ENCODE measurements at places on chromosomes 5 and 9. TPM values are rescaled to one million over a fixed set of nuclear protein-coding genes. Genes with fewer than 3 reads are reported as not detected.

Gene COL15A1
- 0.63 TPM for total RNA-seq

Gene SETD9
- total RNA-seq = 4.8 TPM

Gene S1PR3
- 96.4 TPM for total RNA-seq

Gene EGFL7
- total RNA-seq = 54.3 TPM

Gene HAVCR2
- 0.57 TPM for total RNA-seq

Gene KCNV2
- total RNA-seq = not detected

Gene LCN15
- not detected for total RNA-seq

Gene TMC1
- 0.03 TPM for total RNA-seq

Gene DCTN4
- total RNA-seq = 18.8 TPM

Gene PCDHA1
- 0.29 TPM for total RNA-seq

Gene ACO1
- total RNA-seq = 27.9 TPM

Gene GADD45G
- total RNA-seq = 0.21 TPM

Gene SCGB3A2
- not detected for total RNA-seq

Gene PPP3R2
- not detected for total RNA-seq

Gene GRM6
- total RNA-seq = not detected

Gene HTR4
- not detected for total RNA-seq

Gene TDRD7
- 12.6 TPM for total RNA-seq

Gene MAMDC2
- 0.16 TPM for total RNA-seq

Gene NFIL3
- 11.0 TPM for total RNA-seq

Gene PLPP1
- 39.8 TPM for total RNA-seq

Gene TTC33
- total RNA-seq = 9.7 TPM

Gene IFNB1
- total RNA-seq = not detected

Gene PCDHGB4
- 0.56 TPM for total RNA-seq

Gene BICD2
- total RNA-seq = 33.6 TPM

Gene ELOVL7
- total RNA-seq = 12.1 TPM

Gene SHLD3
- 2.3 TPM for total RNA-seq

Gene EIF4E1B
- total RNA-seq = not detected

Gene FOXD4
- 0.23 TPM for total RNA-seq

Gene RGS7BP
- total RNA-seq = not detected

Gene FOXD4L5
- 0.03 TPM for total RNA-seq

Gene SLC23A1
- 1.5 TPM for total RNA-seq

Gene C1QTNF3
- total RNA-seq = 0.09 TPM

Gene ATP10B
- total RNA-seq = not detected

Gene PNPLA7
- 0.54 TPM for total RNA-seq

Gene STK32A
- total RNA-seq = 0.24 TPM

Gene DBH
- not detected for total RNA-seq

Gene CDH12
- not detected for total RNA-seq

Gene ERCC8
- 14.4 TPM for total RNA-seq

Gene LYSMD3
- 14.1 TPM for total RNA-seq

Gene SMIM33
- total RNA-seq = not detected

Gene PGM5
- total RNA-seq = not detected

Gene GPX3
- total RNA-seq = 19.0 TPM

Gene ZNF79
- 4.9 TPM for total RNA-seq

Gene CLTB
- 153 TPM for total RNA-seq

Gene CD274
- total RNA-seq = 2.1 TPM

Gene PCDHGA12
- 0.03 TPM for total RNA-seq

Gene ADAMTSL1
- total RNA-seq = 0.11 TPM

Measured in A549 treated with Hydrocortisone at 1 μM for 4 hours (cell line).